Neural progenitor cell (in vitro differentiated cells): ENCODE measurements at places on chromosomes 1 and 21. TPM values are rescaled to one million over a fixed set of nuclear protein-coding genes. Genes with fewer than 3 reads are reported as not detected.

GRCh38 chr1:26317612-26318337 lies at the start of gene CD52:
TSS of gene CD52 (plus strand) at chr1:26317958. CDS start at chr1:26318018, 60 bp downstream.
- peak; percentile 63 for DNase-seq

GRCh38 chr1:244854865-244855578 lies 9.3 kb downstream of the HNRNPU start:
- DNase-seq = no peak

DNA sequence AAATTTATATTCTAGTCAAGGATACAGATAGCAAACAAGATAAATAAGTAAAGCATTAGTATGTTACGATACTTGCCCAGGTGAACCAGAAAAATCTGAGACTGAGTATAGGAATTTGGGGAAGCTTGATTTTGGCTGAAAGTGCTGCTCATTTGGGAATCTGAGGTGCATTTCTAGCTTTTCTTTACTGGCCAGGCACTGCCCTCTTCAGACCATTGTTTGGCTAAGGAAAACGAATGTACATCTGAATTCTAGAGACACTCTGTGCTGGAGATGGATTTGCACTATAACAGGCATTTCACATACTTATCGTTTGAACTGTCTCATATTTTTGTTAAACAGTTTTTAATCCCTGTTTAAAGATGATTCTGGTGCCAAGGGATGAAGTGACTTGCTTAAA lies 23.4 kb downstream of the ARID1A start:
- DNase-seq = no peak

- DNase-seq = no peak
Observed at GRCh38 chr1:176785056-176785455, 322.1 kb downstream of the PAPPA2 start.

GRCh38 chr1:156497078-156497742 lies 3.4 kb downstream of the MEF2D start:
- no peak for DNase-seq

DNA sequence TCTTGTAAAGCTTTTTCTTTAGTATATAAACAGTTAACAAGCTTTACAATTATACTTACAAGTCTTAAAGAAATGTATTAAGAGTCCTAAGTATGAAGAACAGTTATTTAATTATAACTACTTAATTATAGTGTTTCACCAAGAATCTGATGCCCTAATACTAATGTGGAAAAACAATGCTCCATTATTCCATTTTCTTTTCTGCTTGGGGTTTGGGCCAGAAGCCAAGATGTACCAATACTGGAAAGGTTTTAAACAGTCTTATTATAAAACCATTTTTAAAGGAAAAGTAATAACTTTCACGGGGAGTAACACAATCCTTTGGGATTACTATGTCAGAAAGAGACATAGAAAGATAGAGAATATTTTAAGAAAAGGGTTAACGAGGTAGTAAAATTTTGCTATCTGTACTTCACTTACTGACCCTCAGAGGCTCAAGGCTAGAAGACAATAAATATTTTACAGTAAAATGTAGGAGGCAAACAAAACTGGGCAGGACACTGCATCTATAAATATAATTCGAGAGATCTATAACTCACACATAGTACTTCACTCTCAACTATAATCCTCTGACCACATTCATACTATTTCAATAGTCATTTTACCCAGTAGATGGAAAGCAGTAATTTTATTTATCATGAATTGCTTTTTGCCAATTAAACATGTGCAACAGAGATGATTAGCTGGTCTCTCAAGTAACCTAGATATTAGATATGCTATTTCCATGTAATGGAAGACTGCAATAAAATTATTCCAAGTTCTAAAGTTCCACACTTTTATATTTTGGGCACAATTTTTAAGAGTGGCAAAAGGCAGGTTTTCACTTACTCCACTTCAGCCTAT lies 63.9 kb downstream of the LTN1 start:
- no peak for DNase-seq

- DNase-seq = peak; percentile 48
Observed at GRCh38 chr21:45889961-45890360, 91.6 kb upstream of the COL6A1 start.

DNA sequence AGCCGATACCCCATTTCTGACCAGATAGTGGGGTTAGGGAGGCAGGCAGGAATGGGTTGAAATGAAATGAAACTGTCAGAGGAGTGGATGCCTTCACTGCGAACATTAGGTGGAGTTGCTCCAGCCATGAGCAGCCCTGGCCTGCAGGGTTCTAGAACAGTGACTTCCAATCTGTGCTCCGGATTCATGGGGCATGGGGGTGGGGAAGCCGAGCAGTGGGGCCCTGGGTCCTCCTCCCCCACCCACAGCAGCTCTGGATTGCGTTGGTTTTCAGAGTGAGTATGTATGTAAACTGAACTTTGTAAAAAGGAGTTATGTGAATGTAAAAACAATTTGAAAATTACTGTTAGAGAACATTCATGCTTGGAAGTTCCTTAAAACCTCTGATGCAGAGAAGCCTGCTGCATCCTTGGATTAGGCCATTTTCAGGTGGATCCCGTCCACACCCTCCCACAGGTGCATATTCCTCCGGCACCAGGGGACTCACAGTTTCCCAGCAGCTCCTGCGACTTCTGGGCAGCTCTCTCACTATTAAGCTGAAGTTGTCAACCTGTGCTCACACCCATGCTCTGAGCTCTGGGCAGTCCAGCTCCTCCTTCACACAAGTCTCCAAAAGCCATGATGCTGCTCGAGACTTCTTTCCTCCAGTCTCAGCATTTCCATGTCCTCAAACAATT lies 54.4 kb upstream of the EDN2 start:
- DNase-seq = no peak

The KIF2C gene
- 130 and 133 TPM in 2 replicates for total RNA-seq

The PLCH2 gene
- total RNA-seq = 0.54 and 2.0 TPM in 2 replicates

The SHISAL2A gene
- total RNA-seq = 0.11 and 0.87 TPM in 2 replicates

The KCNE2 gene
- 0.19 TPM in 1 of 2 replicates, not detected in the other for total RNA-seq
